ENCODE measurements at places on chromosomes 16 and 17.

- DNase-seq: no peak
These were observed 34.1 kb downstream of the GRB2 start for GRCh38 chr17:75371339-75371738.

DNA sequence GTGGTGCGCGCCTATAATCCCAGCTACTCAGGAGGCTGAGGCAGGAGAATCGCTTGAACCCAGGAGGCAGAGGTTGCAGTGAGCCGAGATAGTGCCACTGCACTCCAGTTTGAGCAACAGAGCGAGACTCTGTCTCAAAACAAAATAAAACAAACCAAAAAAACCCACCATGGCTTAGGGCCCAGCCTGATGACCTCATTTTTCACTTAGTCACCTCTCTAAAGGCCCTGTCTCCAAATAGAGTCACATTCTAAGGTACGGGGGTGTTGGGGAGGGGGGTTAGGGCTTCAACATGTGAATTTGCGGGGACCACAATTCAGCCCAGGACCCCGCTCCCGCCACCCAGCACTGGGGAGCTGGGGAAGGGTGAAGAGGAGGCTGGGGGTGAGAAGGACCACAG, 1.4 kb upstream of the STH start:
- no peak for DNase-seq

- no peak for DNase-seq
These were observed 26.9 kb downstream of the SOCS3 start for GRCh38 chr17:78332991-78333390.

DNA sequence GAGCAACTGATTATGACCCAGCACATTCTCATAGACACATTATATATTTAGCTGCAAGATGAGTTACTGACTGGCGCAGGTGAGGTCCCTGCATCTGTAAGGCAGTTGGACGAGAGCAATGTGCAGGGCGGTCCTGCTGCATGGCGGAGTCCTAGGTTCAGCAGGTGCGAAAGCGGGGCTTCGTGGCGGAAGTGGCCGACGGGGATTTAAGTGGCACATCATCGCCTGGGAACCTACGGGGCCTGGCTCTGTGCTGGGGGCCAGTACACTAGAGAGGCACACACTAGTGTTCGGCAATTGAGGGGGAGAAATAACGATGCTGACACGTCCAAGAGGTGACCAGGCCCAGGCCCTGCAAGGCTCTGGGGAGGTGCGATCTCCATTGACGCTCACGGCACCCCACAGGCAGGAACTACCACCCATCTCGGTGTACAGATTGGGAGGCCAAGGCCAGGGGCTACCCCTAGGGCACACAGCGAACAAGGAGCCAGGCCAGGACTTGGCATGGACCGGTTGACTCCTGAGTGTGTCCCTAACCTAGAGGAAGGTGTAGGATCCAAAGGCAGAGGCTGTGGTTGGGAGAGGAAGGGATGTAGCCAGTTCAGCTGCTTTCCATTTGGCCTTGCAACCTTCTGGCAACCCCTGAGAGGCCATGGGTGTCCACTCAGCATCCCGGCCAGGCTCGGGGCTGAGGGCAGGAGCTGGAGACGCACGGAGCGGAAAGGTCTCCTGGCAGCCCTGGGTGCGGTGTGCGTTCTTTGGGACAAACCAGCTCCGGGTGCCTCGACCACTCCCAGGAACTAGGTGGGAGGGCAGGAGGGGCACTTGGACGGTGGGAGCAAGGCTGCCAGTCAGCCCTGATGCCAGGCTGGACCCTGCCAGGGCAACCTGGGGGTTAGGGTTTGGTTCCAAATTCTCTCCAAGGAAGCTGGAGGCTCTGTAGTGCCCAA, 103.9 kb upstream of the CREBBP start:
- no peak for DNase-seq

DNA sequence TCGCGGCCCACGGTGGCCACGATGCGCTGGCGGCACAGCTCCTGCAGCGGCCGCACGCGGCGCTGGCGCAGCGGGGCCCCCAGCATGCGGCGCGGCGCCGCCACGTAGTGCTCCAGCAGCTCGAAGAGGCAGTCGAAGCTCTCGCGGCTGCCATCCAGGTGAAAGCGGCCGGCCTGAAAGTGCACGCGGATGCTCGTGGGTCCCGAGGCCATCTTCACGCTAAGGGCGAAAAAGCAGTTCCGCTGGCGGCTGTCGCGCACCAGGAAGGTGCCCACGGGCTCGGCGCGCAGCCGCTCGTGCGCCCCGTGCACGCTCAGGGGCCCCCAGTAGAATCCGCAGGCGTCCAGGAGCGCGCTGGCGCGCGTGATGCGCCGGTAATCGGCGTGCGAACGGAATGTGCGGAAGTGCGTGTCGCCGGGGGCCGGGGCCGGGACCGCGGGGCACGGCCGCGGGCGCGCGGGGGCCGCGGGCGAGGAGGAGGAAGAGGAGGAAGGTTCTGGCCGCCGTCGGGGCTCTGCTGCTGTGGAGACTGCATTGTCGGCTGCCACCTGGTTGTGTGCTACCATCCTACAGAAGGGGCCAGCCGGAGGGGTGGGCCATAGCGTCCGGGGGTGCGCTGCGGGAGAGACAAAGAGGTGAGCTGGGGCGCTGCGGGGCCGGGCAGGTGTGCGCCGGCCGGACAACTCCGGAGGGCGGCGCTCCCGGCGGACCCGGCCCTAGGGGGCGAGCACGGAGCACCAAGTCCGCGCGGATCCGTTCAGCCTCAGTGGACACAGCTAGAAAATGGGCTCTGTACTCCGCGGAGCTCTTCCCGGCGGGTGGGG, 879 bp downstream of the SOCS1 start:
- DNase-seq: no peak

GRCh38 chr16:46807336-46807735, 23.6 kb downstream of the C16orf87 start:
- DNase-seq: no peak

- no peak for DNase-seq
These were observed 209.4 kb upstream of the CIBAR2 start for GRCh38 chr16:85321509-85322271.

GRCh38 chr16:56199164-56199563, 7.9 kb downstream of the GNAO1 start:
- DNase-seq: no peak

DNA sequence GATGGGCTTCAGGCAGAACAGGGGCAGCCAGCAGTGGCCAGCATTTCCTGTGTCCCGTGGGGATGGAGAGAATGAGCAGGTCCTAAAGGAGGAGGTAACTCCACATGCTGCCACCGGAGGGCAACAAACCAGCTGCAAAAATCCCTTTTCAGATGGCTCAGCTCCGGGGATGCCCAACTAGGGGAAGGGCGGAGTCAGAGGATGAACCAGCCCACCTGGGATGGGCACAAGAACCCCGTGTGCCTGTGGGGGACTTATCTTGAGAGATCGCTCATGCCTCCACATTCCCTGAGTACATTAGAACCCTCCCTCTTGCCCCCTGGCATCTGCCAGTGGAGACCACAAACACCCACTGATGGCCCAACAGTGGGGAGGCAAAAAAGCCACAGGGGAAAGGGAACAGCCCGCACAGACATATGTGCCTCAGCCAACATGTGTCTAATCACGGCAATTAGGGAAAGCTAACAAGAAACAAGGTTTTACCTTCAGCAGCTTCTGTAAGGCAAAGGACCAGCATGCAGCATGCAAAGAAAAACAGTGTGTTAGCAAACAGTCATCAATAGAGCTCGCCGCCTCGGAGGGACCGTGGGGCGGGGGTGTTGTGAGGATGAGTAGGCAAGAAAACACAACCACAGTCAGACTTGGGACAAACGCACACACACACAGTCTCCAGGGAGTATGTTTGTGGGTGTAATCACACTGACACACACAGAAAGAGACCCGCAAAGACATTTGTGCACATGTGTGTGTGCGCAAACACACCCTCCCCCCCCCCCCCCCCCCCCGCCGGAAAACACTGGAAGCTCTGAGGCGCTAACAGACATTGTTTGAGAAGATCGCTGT, 64.0 kb downstream of the MYO18A start:
- DNase-seq: no peak

- DNase-seq: no peak
These were observed 139.6 kb upstream of the SALL1 start for GRCh38 chr16:51290442-51291285.

GRCh38 chr17:38317081-38317480, 20.1 kb downstream of the MRPL45 start:
- no peak for DNase-seq

GRCh38 chr17:82226809-82227628, 1.8 kb upstream of the SLC16A3 start:
- no peak for DNase-seq

DNA sequence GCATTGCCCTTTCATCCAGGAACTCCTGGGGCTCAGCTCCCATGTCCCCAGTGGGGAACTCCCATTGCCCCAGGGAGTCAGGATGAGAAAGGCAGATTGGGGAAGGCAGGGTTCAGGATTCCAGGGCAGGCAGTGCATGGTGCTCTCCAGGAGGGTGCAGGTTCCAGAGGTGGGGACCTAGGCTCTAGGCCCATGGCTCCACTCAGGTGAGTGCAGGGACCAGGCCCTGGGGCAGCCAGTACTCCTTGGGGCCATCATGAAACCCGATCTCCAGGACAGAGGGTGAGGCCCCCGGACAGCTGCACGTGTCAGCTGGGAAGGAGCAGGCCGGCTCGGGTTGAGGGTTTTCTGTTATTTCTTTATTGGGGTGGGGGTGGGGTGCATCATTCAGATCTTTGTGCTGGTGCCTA, 1.3 kb upstream of the MTSS2 start:
- no peak for DNase-seq

- no peak for DNase-seq
These were observed 69.8 kb downstream of the PRKCA start for GRCh38 chr17:66372182-66372581.

DNA sequence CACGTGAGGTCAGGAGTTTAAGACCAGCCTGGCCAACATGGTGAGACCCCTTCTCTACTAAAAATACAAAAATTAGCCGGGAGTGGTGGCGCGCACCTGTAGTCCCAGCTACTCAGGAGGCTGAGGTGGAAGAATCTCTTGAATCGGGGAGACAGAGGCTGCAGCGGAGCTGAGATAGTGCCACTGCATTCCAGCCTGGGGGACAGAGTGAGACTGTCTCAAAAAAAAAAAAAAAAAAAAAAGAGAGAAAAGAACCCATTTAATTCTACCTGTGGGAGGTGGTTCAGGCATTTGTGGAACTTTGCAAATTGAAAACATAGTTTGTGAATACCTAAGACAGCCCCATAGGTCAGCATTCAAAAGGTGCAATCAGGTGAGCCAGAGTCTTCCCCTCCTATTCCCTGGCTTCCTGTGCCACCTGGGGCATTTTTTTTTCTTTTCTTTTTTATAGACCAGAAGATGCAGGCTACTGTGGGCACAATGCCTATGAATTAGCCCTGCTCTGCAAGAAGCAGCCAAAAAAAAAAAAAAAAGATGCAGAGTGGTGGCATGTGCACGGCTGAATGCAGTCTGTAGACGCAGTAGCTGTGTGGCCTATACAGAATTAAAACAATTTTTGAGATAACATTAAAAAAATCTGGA, 9.1 kb upstream of the SOCS3 start:
- no peak for DNase-seq

DNA sequence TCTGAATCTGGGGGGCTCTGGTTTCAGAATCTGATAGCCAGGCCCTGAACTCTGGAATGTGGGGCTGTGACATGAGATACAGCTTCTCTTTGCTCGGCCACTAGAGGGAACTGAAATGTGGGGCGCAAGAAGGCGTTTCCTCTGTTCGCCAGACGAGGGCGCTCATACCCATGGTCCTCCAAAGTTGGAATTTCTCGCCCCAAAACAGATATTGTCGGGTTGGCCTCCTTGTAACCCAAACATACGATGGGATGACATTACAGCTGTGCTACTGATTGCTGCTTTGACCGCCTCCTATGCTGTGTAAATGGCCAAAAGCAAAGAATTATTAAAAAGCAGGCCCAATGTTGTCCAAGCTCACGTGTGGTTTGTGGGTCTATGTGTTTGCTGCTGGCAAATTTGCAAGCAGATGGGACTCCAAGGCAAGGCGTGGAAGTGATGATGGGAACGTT, 13.1 kb upstream of the MSI2 start:
- DNase-seq: peak; percentile 16

DNA sequence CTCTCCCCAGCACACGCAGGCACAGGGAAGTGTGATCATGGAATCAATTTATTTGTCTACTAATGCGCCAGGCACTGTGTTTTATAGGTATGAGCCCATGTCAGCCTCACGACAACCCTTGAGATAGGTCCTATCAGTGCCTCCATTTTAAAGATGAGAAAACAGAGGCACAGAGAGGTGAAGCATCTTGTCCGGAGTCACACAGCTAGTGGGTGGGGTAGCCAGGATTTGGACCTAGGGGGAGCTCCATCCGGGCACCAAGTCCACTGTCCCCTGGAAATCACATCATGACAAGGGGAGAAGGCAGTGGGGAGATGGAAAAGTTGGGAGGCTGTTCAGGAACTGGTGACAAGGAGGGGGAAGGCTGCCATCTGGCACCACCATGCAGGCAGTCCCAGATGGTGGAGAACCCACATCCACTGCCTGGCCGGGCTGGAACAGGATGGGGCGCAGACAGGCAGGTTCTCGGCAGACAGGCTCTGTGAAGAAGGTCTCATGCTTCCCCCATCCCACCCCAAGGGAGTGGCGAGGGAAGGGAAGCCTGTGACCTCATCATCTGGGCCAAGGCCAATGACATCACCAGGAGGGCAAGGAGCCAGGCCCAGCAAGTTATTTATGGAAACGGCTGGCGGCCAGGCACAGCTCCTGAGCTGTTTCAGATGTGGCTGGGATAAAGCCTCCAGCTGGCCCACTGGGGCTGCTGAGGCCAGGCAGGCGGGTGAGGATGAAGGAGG, 126.0 kb upstream of the SDK2 start:
- no peak for DNase-seq

DNA sequence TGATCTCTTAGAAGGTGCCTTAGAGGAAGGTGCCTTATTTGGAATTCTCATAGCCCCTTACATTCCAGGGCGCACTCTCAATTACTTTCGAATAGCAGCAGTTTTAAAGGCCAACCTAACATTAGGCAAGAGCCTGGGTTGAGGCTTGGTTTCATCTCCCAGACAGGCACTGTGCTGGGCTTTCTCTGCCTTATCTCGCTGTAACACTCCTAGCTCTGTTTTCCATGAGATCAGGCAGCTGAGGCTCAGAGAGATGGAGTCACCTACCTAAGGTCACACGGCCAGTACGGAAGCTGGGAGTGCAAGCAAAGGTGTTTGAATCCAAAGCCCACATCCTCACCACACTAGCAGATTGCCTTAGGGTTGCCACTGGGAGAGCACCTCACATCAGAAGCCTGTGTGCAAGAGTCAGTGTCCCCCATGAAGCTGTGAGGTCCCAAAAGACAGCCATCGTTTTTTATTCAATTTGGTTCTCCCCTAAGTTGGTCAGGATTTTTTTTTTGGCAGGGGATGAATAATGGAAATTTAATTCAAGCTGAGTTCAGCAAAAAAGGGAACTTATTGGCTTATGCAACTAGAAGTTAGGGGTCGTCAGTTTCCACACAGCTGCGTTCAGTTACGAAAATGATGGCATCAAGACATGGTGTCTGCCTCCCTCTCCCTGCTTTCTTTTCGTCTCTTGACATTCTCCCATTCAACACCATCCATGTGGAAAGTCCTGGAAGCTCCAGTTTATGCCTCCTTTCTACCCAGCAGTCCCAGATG, 206.4 kb downstream of the KATNIP start:
- DNase-seq: no peak

GRCh38 chr17:73594025-73594424, 50.2 kb downstream of the SDK2 start:
- DNase-seq: no peak
